Ascending aorta (tissue), 2 donors: ENCODE measurements at places on chromosomes 7 and 10. TPM values are rescaled to one million over a fixed set of nuclear protein-coding genes. Genes with fewer than 3 reads are reported as not detected.

DNA sequence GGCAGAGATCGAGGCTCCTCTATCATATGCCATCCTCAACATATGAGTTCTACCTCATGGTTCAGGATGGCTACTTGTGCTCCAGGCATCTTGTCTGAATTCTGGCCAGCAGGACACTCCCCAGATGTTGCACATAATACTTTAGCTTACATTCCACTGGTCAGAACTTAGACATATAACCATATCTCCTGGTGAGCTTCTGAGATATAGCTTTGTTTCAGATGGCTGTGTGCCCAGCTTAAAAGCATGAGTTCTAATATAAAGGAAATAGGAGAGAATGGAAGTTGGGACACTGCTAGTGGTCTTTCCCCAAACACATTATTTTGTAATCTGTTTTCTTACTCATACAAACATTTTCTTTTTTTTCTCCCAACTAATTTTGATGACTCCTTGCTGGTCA, 50.8 kb upstream of the IFRD1 start:
- DNase-seq = no peak
- no peaks in the 10 kb centered on the region for H3K36me3 ChIP-seq

The SAP25 gene
- 11.8 TPM for total RNA-seq

The ZPBP gene
- total RNA-seq = not detected

DNA sequence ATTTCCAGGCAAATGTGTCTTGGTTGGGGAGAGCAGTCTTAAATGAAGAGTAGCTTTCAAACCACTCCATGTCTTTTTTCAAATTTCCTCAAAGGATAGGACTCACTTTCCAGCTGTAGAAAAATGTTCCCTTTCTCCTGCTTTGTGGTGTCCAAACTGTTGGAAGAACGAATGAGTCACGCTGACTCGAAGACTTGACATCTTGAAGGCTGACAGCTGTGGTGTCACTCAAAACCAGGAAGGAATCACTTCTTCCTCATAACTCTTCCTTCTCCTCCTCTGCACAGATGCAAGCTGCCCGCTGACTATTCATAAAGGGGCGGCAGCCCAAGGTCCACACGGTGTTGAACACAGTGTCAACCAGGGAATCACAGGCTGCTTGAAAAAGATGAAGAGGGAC, 19.2 kb downstream of the PLA2G12B start:
- no peak overlapping the region for H3K4me3 ChIP-seq
- H3K36me3 ChIP-seq = no peaks in the 10 kb centered on the region
- H3K27ac ChIP-seq = no peak overlapping the region
- no peaks in the 10 kb centered on the region for H3K4me1 ChIP-seq

The LRRN3 gene
- 1.7 TPM for total RNA-seq

GRCh38 chr7:77808517-77808916, 9.9 kb downstream of the PHTF2 start:
- H3K36me3 ChIP-seq = no peaks in the 10 kb centered on the region
- H3K4me1 ChIP-seq = peaks cover 3% of the 10 kb centered on the region
- H3K27ac ChIP-seq = no peak overlapping the region
- no peak overlapping the region for H3K4me3 ChIP-seq

DNA sequence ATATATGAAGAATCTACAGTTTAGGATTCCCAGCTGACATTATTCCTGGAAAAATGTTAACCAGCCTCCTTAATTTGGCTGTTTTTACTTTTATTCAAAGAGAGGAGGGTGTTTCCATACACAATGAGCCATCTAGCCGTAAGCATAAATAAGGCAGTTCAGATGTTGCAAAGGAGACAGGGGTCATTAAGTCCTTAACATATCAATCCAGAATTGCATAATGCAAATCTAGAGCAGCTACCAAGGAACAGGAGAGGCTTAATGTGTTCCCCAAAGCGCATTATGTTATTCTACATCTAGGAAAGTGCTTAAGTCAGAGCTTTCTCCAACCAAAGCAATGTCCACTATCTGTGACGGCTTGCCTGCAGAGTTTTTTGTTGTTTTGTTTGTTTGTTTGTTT, 32.4 kb upstream of the TCF7L2 start:
- no peak overlapping the region for H3K4me3 ChIP-seq
- no peaks in the 10 kb centered on the region for H3K36me3 ChIP-seq
- no peak overlapping the region for H3K27ac ChIP-seq
- no peaks in the 10 kb centered on the region for H3K27me3 ChIP-seq
- DNase-seq = no peak
- H3K4me1 ChIP-seq = no peaks in the 10 kb centered on the region

The ERV3-1 gene
- 9.5 TPM for total RNA-seq

The KIFBP gene
- 25.3 TPM for total RNA-seq

- H3K36me3 ChIP-seq = no peaks in the 10 kb centered on the region
- no peak overlapping the region for H3K27ac ChIP-seq
- no peaks in the 10 kb centered on the region for H3K4me1 ChIP-seq
- no peak for DNase-seq
- H3K27me3 ChIP-seq = no peaks in the 10 kb centered on the region
Measured at GRCh38 chr10:18005781-18006456, 54.2 kb downstream of the SLC39A12 start.
